ENCODE measurements at places on chromosomes 6 and 20. TPM values are rescaled to one million over a fixed set of nuclear protein-coding genes. Genes with fewer than 3 reads are reported as not detected.
A peak's percentile ranks its signal among the peaks of the same experiment; 100 is the strongest.

The BEND6 gene
- 0.38 TPM for total RNA-seq

The LY86 gene
- total RNA-seq: 1.2 TPM

The ARHGAP40 gene
- total RNA-seq: not detected

The EYS gene
- 0.08 TPM for total RNA-seq

The HLA-DRB5 gene
- total RNA-seq: 14.3 TPM

The C6orf58 gene
- total RNA-seq: not detected

The DACT2 gene
- 2.3 TPM for total RNA-seq

The CHRNA4 gene
- total RNA-seq: 0.38 TPM

The ZNF133 gene
- total RNA-seq: 7.4 TPM

The ADGRF4 gene
- total RNA-seq: not detected

The HLA-DMB gene
- total RNA-seq: 9.1 TPM

The IP6K3 gene
- 42.0 TPM for total RNA-seq

The MYL9 gene
- total RNA-seq: 1,345 TPM

The CFAP61 gene
- 54.8 TPM for total RNA-seq

DNA sequence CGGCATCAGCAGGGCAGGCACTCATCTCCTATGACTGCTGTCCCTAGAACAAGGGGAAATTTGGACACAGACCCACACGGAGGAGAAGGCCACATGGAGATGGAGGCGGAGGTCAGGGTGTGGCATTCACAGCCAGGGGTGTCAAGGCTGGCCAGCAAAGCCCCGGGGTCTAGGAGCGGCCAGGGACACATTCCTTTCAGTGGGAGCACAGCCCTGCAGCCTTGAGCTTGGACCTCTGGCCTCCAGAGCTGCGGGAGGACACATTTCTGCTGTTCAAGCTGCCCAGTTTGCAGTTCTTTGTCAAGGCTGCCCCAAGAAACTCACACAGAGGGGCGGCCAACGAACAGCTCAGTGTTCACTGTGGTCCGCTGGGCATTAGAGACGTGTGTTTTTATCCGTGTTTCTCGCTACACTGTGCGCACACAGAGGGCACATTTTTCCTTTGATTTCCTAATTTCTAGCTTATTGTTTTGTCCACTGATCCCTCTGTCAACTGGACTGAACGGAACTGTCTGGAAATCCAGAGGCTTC lies 93.4 kb upstream of the MPC1 start:
- peaks cover 52% of the 10 kb centered on the region for H3K36me3 ChIP-seq
- no peak overlapping the region for H3K4me3 ChIP-seq
- H3K4me1 ChIP-seq: no peaks in the 10 kb centered on the region
- H3K27ac ChIP-seq: no peak overlapping the region
- no peaks in the 10 kb centered on the region for H3K27me3 ChIP-seq
- DNase-seq: no peak

DNA sequence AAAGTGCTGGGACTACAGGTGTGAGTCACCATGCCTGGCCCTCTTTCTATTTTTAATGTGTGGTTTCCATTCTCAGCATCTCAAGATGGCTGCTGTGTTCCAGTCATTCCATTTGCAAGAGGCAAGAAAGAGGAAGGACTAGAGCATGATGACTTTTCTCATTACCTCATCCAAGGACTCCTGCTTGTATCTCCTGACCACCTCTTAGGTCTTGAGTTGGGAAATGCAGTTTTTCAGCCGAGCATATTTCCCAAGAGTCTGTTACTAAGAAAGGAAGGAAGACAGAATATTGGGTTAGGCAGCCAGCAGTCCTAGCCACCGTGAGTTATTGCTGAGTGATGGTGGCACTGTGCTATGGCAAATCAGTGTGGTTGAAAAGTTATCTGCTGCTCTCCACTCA lies 108.4 kb upstream of the INSM1 start:
- no peaks in the 10 kb centered on the region for H3K27me3 ChIP-seq
- no peaks in the 10 kb centered on the region for H3K4me1 ChIP-seq
- no peaks in the 10 kb centered on the region for H3K36me3 ChIP-seq
- H3K4me3 ChIP-seq: no peak overlapping the region
- H3K27ac ChIP-seq: no peak overlapping the region

DNA sequence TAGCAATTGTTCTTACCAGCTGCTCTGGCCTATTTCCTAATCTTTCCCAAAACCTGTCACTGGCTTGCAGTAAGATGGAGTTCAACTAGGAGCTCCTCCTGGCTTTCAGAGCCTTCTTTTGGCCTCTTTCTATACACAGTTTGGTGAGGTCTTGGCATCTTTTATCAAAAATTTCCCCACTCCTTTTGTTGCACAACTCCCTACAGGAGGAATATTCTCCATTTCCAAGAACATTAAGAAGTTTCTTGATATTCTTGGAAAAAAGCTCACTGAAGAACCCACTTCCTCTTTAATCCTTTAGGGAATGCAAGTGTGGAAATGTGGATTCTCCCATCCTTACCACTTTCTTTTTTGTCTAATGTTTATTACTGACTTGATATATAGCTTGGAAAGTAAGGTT lies 171.3 kb upstream of the KCNK16 start:
- H3K27ac ChIP-seq: no peak overlapping the region
- H3K36me3 ChIP-seq: no peaks in the 10 kb centered on the region
- no peaks in the 10 kb centered on the region for H3K27me3 ChIP-seq
- DNase-seq: no peak

GRCh38 chr6:149965194-149966020 lies 1.7 kb downstream of the ULBP1 start:
- peaks cover 98% of the 10 kb centered on the region for H3K27me3 ChIP-seq
- H3K4me1 ChIP-seq: peaks cover 28% of the 10 kb centered on the region
- no peaks in the 10 kb centered on the region for H3K36me3 ChIP-seq
- no peak overlapping the region for H3K27ac ChIP-seq

DNA sequence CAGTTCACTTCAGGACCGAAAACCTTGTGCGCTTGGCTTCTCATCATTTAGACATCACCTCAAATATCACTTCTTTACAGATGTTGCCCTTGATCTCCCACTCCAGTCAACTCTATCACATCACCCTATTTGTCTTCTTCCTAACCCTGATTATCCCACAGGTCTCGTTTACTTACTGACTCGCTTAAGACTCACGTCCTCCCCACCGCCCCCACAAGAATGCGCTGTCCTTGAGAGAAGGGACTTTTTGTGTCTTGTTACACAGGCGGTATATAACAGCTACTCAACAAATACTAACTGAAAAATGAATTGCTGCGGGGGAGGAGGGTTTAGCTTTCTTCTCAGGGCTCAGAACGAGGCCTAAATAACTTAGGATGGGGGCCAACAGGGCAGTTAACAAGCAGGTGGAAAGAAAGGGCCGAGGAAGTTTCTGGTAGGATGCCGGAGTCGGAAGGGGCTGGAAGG lies 527 bp downstream of the TOMM34 start:
- no peak for DNase-seq
- H3K4me1 ChIP-seq: peaks cover 27% of the 10 kb centered on the region
- peak overlapping the region; percentile 83 for H3K27ac ChIP-seq
- H3K27me3 ChIP-seq: no peaks in the 10 kb centered on the region
- peak overlapping the region; percentile 83 for H3K4me3 ChIP-seq

DNA sequence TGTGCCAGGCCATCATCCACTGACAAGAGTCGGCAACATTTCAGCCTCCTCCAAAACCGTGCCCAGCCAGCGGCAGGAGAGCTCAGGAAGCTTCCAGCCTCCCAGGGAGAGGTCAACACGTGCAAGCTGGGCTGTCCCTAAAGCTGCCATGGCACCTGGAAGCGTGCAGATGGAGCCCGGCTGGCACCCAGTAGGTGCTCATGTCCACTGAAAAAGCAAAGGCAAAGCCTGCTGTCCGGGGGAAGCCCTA lies 14.4 kb upstream of the TLDC2 start:
- H3K4me1 ChIP-seq: peaks cover 76% of the 10 kb centered on the region
- no peaks in the 10 kb centered on the region for H3K27me3 ChIP-seq
- peak overlapping the region; percentile 95 for H3K27ac ChIP-seq
- no peaks in the 10 kb centered on the region for H3K36me3 ChIP-seq

- H3K4me3 ChIP-seq: no peak overlapping the region
- H3K4me1 ChIP-seq: no peaks in the 10 kb centered on the region
- no peak overlapping the region for H3K27ac ChIP-seq
- no peak for DNase-seq
- H3K36me3 ChIP-seq: no peaks in the 10 kb centered on the region
- H3K27me3 ChIP-seq: no peaks in the 10 kb centered on the region
Measured at GRCh38 chr6:169618526-169619490, 83.0 kb downstream of the WDR27 start.

GRCh38 chr6:13068586-13069210 lies 259.6 kb downstream of the TBC1D7 start:
- no peak for DNase-seq
- H3K4me3 ChIP-seq: no peak overlapping the region
- H3K4me1 ChIP-seq: peaks cover 76% of the 10 kb centered on the region
- H3K27me3 ChIP-seq: no peaks in the 10 kb centered on the region

GRCh38 chr6:33627876-33628275 lies 6.8 kb downstream of the ITPR3 start:
- H3K27me3 ChIP-seq: no peaks in the 10 kb centered on the region
- no peak for DNase-seq
- peaks cover 53% of the 10 kb centered on the region for H3K4me1 ChIP-seq

GRCh38 chr6:51494342-51494741 lies 593.1 kb downstream of the PKHD1 start:
- H3K27me3 ChIP-seq: no peaks in the 10 kb centered on the region
- no peaks in the 10 kb centered on the region for H3K36me3 ChIP-seq

GRCh38 chr6:72689107-72689954 lies 67.5 kb downstream of the KCNQ5 start:
- no peak overlapping the region for H3K27ac ChIP-seq
- no peak for DNase-seq
- no peaks in the 10 kb centered on the region for H3K27me3 ChIP-seq
- H3K4me1 ChIP-seq: no peaks in the 10 kb centered on the region
- no peak overlapping the region for H3K4me3 ChIP-seq

- no peak for DNase-seq
- H3K4me3 ChIP-seq: no peak overlapping the region
Measured at GRCh38 chr6:168988801-168989200, 264.8 kb downstream of the THBS2 start.

DNA sequence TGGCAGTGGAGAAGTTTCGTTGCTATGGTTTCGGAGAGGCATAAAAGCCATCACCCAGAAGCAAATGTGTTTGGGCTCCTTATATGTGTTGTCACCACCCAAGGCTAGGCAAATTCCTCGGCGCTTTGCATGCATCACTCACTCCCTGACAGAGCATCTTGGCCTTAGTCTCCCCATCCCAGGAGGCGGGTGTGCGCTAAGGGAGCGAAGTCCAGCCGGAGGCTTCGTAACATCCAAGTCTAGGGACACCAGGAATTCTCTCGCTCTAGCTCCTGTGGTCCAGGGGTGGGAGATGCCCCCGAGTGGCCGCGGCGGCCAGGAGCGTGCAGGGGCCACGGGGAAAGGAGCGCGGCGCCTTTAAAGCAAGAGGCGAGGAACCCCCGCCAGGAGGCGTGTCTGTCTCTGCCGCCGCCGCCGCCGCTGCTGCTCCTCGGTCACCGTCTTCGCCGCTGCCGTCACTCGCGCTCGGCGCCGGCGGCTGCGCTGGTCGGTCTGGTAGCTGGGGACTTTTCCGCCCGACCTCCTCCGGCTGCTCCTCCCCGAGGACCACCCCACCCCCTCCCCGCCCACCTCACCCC lies at the start of gene GRIK2:
Gene GRIK2, plus strand, starts transcription at position 458 of the 578 bp plus-strand sequence.
- H3K27ac ChIP-seq: peak within 1 kb of the TSS; percentile 33
- H3K4me1 ChIP-seq: peaks cover 21% of the 10 kb centered on the region
- peaks cover 75% of the 10 kb centered on the region for H3K27me3 ChIP-seq
- no peak for DNase-seq
- peak within 1 kb of the TSS; percentile 69 for H3K4me3 ChIP-seq
- H3K36me3 ChIP-seq: no peaks in the 10 kb centered on the region

DNA sequence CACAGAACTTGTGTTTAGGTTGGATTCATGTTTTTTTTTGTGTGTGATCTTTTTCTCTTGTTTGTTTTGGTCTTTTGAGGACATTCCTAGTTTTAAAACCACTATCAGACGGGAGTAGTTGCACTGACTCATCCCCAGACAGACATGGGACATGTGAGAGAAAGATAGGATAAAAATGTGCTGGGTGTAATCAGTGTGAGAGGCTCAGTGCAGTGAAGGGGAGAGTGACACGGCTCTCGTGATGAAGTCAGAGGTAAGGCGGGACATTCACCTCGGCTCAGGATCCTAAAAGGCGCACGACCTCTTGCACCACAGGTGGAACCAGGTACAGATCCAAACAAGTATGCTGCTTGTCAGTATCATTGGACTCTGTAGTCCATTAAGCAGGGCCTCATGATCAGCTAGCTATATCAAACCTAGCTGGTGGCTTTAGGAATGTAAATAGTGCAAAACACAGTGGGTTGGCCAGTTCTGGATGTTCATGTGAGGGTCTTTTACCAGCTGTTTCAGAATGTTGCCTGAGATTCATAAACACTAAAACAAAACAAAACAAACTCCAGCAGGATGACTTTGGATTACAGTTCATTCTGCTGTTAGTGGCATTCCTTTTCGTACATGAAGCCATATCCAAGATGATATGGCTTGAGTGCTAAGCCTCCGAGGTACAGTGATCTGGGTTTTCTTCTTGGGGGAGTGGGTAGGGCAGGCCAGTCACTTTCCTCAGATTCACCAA lies 18.0 kb downstream of the FOXO3 start:
- H3K27ac ChIP-seq: peak overlapping the region; percentile 77
- no peaks in the 10 kb centered on the region for H3K36me3 ChIP-seq
- H3K27me3 ChIP-seq: no peaks in the 10 kb centered on the region
- H3K4me3 ChIP-seq: no peak overlapping the region
- peaks cover 100% of the 10 kb centered on the region for H3K4me1 ChIP-seq

DNA sequence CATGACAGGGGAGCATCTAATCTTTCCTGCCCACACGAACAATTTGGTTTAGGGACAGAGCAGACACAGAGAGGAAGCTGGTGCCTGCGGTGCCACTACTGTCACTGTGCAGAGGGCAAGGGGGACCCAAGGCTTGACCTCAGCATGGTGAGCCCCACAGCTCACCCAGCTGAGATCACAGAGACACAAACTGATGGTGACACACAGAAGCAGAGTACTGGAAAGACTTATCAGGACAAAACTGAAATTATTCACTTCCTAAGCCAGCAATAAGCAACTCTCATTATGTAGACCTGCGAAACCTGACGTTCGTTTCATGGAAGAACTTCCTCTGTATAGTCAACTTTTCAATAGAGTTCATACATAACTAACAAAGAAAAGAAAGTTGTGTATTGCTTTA lies 86.1 kb downstream of the HUS1B start:
- H3K4me3 ChIP-seq: no peak overlapping the region
- peaks cover 58% of the 10 kb centered on the region for H3K36me3 ChIP-seq
- H3K27ac ChIP-seq: no peak overlapping the region
- H3K27me3 ChIP-seq: no peaks in the 10 kb centered on the region
- DNase-seq: no peak

DNA sequence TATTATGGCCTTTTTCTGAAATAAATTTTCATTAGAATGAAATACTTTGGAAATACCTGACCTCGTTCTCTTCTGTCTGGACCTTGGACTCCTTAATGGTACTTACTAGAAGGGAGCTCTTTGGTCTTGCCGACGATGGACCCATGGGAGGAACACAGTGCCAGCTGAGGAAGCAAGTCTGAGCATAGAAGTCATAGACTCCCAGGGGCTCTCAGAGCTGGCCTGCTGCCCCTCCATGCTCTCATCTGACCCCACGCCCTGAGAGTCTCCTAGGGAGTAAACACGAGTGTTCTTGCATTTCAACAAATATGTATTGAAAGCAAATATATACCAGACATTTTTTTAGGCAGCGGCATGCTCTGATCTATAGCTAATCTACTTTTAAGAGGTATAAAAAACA lies 87.8 kb downstream of the PLEKHG1 start:
- no peaks in the 10 kb centered on the region for H3K27me3 ChIP-seq
- peak overlapping the region; percentile 18 for H3K4me3 ChIP-seq
- H3K36me3 ChIP-seq: no peaks in the 10 kb centered on the region
- DNase-seq: peak; percentile 80

GRCh38 chr6:27517928-27518787 lies 45.3 kb upstream of the ZNF184 start:
- no peak for DNase-seq
- H3K27me3 ChIP-seq: peaks cover 37% of the 10 kb centered on the region
- no peaks in the 10 kb centered on the region for H3K36me3 ChIP-seq
- H3K4me3 ChIP-seq: peak overlapping the region; percentile 69
